RWPE2 (cell line): ENCODE measurements at places on chromosomes 12 and 14.

DNA sequence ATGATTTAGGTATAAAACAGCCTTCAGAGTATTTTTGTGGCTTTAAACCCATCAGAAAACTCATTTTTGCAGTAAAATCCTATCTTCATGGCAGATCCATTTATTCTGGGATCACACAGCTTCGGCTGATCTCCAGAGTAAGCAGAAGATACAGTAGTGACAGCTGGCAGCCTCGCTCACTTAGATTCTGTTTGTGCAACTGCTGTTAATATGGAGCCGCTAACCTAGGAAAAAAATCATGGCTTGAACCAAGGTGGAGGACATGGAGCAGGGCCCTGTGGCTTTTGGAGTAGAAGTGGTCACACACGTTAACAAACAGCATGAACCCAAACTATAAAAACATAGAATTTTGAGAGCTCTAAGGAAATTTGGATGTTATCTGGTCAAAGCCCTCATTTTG is 137.2 kb upstream of the ARHGAP5 start:
- no peak for DNase-seq

GRCh38 chr14:24999157-24999556 is 50.8 kb downstream of the STXBP6 start:
- no peak for DNase-seq

- no peak for DNase-seq
Measured at GRCh38 chr12:49170924-49171323, 18.0 kb downstream of the TUBA1A start.

DNA sequence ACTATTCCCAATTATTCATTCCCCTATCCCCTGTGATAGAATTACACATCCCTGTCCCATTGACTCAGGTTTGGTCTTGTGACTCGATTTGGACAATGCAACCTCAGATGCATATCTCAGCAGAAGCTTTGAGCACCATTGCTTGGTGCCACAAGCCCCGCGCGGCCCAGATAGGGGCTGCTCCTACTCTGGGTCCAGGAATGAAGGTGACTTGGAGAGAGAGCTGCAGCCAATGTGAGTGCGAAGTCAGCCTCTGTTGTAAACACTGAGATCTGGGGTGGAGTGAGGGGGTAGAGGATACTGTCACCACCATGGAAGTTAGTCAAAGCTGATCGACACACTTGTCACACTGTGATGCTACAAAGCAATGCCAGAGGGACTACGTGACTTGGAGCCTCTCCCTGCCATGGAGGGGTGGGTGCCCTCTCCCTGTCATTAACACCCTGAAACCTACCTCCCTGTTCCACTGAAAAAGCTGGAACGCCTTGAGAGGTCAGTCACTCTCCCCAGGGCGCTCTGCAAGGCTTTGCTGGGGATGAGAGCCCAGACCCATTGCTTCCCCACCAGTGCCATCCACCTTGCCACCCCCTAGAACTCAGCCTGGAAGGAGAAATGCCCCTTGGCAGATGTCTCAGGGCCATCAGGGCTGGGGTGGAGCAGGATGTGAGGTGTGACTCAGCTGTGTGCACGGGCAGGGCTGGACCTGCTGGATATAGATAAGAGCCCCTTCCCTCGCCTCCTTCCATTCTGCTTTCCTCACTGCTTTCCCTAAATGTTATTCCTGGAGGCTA is 6.6 kb upstream of the PLEK2 start:
- peak; percentile 90 for DNase-seq

GRCh38 chr12:44509471-44509870 is 366.6 kb downstream of the NELL2 start:
- no peak for DNase-seq

- peak; percentile 75 for DNase-seq
Measured at GRCh38 chr14:60647081-60647836, 2.0 kb downstream of the SIX1 start.

DNA sequence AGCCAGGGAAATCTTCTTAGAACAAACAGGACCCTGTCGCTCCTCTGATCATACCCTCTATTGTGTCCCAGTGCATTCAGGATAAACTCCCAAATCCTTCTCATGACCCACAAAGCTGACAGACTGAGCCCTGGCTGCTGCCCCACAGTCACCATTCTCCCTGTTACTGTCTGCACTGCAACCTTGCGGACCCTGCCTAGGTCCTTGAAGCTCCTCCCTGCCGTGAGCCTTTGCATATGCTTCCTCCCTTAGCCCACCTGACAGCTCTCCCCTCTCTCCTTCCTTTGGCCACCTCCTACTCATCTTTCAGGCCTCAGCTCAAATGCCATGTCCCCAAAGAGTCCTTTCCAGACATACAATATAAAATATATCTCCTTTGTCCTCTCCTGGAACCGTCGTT is 62.4 kb downstream of the SLC6A12 start:
- DNase-seq, result no peak

- DNase-seq, result no peak
Measured at GRCh38 chr14:69346710-69347109, 51.4 kb downstream of the ERH start.

GRCh38 chr14:71554959-71555612 is 377.1 kb upstream of the RGS6 start:
- no peak for DNase-seq

DNA sequence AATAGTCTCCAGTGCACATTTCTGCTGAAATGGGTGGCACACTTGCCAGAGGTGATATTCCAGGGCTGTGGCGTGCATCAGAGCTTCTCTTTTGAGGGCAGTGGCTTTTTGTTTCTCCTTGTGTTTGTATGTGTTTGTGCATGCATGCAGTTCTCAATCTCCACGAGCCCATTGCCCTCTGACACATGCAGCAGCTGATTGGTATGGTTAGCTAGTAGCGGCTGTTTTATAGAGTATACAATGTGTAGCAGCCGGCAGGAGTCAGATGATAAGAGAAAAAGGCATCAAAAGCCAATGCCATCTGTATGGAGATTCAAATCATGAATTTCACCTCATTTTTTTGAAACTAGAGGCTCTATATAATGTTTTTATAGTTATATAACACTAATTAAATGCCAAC is 616.9 kb upstream of the STXBP6 start:
- DNase-seq, result no peak

DNA sequence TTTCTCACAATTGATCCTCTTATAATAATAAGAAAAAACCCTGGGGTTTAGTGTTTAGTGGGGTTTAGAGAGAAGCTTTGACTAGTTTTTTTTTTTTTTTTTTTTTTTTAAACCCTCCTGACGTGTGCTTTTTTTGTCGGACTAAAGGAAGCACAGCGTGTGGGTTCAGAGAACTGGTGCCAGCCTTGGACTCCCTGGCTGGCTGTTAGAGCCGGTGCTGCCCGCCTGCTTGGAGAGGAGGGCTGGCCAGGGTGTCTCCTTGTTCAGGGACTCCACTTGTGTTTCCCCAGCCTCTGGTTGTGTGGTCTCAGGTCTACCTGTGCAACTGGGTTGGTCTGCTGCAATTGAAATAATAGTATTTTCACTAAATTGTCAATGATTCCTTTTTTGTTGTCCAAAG is 54.1 kb upstream of the ASPG start:
- no peak for DNase-seq

- DNase-seq, result peak; percentile 71
Measured at GRCh38 chr14:105329411-105330150, 15.0 kb downstream of the PACS2 start.

- no peak for DNase-seq
Measured at GRCh38 chr12:119447126-119447525, 112.6 kb downstream of the CCDC60 start.

DNA sequence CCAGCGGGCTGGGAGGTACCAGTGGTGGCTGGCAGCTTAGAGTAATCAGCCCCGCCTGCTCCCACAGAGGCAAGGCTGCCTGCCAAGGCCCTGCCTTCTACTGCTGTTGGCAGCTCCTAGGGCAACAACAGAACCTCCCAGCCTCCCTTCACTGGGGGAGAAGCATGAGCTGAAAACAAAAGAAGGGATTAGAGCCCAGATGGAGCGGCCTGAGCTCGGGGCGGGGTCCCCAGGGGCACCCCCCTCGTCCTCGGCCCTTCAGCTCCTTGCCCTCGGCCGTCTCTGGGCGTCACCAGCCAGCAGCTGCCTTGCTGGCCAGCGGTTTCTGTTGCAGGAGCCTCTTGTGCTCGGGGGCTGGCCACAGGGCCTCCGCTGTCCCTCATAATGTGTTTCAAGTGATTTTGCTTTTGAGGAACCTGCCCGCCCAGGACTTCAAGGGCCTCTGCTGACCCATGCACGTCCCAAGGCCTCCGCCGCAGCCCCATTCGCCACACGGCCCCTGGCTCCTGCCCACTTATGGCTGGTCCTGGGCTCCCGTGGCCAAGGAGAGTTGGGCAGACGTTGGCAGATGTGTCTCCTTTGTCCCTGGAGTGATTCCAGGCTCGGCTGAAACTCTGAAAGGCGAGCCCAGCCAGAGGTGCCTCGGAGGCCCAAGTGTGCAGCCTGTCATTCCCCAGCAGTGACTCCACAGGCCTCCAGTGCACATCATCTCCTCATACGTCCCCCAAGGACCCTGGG is 49.7 kb downstream of the PSMA6 start:
- DNase-seq, result peak; percentile 94

DNA sequence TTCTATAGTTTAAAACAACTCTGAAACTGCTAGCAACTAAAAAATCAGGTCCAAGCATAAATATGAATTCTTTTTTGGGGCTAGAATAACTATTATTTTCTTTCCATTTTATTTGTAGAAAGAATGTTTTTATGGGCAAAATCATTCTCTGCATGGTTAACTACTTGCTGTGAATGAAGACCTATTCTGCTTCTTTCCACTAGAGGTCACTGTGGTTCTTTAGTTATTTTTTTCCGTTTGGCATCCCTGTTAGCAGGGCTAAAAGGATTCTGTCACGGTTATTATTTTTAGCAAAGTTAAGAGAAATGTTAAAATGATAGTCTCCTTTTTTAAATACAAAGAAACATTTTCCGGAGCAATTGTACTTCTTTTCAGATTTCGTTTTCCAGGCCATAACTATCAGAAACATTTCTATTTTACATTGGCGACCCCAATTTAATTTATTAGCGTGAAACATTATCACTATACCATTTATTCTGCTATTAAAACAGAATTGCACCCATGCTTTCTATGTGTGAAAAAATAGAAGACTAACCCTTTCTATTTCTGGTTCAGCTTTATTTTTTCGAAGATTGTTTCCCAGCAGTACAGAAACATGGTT is 404.8 kb downstream of the ATP23 start:
- no peak for DNase-seq

- DNase-seq, result no peak
Measured at GRCh38 chr14:33290641-33291040, 352.0 kb downstream of the NPAS3 start.
